NCI-H524 treated with DMSO at 0.1 percent for 48 hours (cell line): ENCODE measurements at places on chromosomes 12 and 14.
A peak's percentile ranks its signal among the peaks of the same experiment; 100 is the strongest.

DNA sequence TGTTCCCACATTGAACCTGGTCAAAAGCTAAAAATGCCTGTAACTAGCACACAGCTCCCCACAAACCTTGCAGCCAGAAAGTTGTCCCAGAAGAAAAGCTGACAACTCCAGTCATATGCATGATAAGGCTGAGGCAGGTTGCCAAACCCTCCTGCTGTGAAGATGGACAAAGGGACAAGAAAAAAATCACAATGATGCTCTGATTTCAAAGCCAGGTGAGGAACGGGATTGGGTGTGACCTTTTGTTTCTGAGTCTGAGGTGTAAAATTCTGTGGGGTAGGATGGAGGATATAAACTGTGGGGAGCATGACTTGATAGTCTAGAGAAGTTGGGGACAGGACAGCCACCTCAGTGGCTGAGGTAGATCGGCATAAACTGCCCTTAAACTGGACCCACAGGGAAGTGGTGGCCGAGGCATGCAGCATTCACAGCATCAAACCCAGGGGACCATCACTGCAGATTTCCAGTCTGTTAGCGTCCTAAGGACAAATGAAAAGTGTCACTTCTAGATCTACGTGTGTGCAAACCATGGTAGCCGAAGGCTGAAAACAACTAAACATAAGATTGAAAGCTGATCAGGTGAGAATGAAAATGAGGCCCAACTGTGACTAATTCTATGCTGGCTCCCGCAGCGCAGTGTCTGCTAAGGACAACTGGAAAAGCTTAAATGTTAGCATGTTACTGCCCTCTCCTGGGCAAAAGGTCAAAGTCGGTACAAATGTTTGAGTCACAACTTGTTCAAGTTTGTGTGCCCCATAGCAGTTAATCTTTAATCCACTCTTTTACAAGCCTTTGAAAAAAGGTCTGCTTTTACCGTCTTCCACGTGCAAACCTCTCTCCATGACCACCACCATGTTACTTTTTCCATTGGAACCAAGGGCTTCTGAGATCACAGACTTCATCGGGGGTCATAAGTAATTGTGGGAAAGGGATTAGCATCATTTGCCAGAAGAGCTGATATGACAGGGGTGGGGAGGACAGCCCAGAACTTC lies 39.8 kb downstream of the GRIN2B start:
- DNase-seq, result peak; percentile 29

GRCh38 chr14:103767336-103767894 lies 51.8 kb downstream of the ZFYVE21 start:
- DNase-seq, result no peak

GRCh38 chr12:14554281-14555007 lies 13.2 kb downstream of the PLBD1 start:
- no peak for DNase-seq

GRCh38 chr12:66584673-66585072 lies 94.2 kb downstream of the GRIP1 start:
- DNase-seq, result no peak

DNA sequence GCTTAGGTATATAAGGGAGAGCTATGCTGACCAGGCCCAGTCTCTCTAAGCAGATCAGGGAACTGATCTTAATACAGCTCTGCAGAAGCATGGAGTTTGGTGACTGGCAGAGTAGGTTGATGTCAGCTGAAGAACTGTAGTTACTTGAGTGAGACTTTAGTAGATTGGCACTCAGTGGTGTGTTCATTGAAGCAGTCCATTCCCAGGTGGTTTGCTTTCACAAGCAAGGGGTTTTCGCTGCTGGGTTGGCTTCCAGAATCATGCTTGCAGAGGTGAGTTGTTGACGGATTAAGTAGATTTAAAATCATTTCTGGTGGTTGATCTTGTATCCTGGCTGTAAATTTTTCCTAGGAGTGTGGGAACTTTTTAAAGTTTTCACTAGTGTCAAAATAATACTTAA lies 6.5 kb upstream of the DHRS7 start:
- DNase-seq, result peak; percentile 84

GRCh38 chr12:91778938-91779400 lies 366.7 kb downstream of the BTG1 start:
- no peak for DNase-seq

GRCh38 chr12:71108355-71108754 lies 49.4 kb downstream of the TSPAN8 start:
- no peak for DNase-seq

DNA sequence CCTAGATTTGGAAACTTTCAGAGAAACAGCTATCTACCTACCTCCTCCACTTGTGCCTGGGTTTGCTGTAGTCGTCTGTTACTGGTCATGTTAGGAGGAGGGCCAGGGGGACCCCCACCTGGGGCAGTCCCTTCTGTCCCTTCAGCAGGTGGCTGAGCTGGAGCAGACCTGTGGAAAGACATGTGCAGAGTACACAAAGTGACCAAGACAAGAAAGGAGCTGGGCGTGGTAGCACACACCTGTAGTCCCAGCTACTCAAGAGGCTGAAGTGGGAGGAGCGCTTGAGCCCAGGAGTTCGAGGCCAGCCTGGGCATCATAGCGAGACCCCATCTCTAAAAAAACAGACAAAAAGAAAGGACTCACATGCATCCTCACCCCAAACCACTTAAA lies 4.3 kb downstream of the VAMP1 start:
- no peak for DNase-seq

- DNase-seq, result no peak
These were observed 12.8 kb downstream of the ZFYVE1 start for GRCh38 chr14:73014105-73014504.

GRCh38 chr14:68111097-68111852 lies 291.7 kb downstream of the RAD51B start:
- DNase-seq, result no peak

DNA sequence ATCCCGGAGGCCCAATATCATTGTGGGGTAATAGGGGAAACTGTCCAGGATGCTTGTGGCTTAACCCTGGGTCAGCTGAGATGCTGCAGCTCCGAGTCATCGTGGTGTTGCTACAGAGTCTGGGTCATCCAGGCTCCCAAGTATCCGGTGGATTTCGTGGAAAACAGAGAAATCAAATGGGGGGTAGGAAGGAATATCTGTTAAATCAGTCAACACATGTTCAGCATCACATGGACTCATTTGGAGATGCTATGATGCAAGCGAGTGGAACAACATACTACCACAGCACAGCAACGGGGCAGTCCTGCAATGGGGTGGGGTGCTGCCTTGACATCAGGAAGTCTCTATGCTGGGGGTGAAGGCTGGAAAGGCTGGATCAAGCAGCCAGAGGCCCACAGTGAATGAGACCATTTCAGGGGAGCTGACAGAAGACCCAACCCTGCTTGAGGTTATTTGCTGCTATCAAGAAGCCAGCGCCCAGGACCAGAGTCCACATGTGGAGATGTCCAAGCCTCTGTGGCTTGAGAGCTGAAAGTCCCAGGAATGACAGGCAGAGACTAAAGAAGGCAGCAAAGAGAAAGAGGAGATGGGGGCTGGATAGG lies 22.9 kb downstream of the VDR start:
- no peak for DNase-seq

GRCh38 chr12:73361864-73362230 lies 1089.7 kb downstream of the TRHDE start:
- DNase-seq, result no peak

DNA sequence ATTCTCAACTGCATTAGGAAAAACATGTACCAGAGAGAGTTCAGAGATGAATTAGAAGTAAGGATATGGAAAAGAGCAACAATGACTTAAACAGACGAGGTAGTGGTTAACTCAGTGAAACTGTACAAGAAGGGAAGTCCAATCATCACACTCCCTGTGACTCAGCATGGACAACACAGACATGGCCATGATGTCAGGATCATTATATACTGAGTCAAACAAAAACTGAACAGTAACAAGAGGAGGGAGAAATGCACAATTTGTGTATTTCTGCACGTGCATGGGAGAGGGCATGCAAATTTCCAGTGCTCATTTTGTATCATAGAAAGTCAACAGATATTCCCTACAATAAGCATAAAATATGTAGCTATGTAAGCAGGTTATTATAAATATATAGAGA lies 1037.8 kb downstream of the BCL11B start:
- no peak for DNase-seq

- no peak for DNase-seq
These were observed 329.8 kb upstream of the SFSWAP start for GRCh38 chr12:131380965-131381705.

DNA sequence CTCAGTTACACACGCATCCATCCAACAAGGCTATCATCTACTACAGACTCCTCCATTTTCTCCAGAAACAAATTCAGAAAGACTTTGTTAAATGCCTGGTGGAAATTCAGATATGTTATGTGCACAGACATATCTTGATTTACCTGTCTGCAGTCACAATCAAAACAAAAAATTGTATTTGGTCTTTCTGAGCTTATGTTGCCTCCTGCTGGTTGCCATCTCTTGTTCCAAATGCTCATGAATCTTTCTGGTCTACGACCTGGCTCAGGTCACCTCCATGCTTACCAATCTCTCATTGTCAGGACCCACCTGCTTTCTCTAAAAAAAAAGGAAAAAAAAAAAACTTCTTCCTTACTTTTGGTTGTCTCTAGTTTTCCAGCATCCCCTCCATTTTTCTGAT lies 169.2 kb upstream of the PLXNC1 start:
- no peak for DNase-seq

DNA sequence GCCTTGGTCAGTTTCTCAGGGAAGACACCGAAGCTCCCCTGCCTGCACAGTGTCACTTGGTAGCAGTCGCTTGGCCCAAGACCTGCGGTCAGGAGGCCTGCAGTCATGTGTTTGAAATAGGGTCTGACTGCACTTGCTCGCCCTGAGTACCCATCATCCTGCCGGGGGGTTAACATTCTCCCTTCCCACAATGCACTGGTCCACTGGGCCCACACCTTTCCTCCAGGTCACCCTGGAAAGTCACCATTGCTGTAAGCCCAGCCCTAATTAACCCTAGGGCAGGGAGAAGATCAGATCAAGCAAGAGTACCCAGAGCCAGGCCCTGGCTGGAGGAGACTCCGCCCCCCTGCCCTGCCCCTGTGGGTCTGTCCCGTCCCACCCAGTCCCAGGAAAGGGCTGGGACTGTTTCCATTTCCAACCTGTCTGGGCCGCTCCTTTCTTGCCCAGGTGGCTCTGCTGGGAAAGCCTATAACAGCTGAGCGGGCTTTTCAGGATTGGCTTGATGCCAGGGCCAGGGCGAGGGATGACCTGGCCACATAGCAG lies 87.1 kb downstream of the ZFP36L1 start:
- no peak for DNase-seq

- DNase-seq, result no peak
These were observed 40.9 kb downstream of the PDE6H start for GRCh38 chr12:15013634-15014179.

- DNase-seq, result no peak
These were observed 505.4 kb downstream of the CCER1 start for GRCh38 chr12:90449611-90450010.
